ENCODE measurements at places on chromosomes 7 and 10.

DNA sequence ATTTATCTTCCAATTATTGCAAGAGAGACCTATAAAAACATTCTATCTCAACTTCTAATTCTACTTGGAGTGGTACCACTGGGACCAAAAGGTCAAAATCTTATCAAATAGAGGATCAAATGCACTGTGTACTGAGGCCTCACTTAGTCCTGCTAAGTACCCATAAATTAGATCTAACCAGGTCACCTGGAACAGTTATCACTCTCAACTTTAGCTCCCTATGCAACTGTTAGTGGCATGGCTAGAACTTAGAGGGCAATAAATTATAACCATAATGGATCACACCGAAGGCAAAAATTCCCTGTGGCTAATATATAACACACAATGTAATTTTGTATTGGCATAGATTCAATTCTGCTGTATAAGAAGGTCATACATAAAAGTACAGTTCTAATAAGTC is 428.9 kb downstream of the PCDH15 start:
- ATAC-seq = peak; percentile 35

DNA sequence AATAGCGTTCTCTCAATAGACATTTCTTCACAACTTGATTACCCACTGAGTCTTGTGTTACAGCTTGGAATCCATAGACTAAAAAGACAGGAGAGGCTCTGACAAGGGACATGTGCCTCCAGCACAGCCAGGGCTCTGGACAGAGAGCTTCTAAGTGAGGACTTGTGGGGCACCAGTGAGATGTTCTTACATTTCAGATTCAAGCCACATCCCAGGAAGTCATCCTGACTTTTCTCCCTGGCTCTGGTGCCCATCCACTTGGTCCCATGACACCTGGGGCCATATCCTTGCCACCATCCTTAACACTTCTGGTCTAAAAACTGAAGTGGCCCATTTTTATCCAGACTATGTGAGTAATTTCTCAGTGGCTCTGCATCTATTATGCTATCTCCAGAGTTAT is 440.1 kb downstream of the TCERG1L start:
- ATAC-seq = no peak

- ATAC-seq = no peak
These were observed 78.5 kb downstream of the SORBS1 start for GRCh38 chr10:95482501-95483233.

DNA sequence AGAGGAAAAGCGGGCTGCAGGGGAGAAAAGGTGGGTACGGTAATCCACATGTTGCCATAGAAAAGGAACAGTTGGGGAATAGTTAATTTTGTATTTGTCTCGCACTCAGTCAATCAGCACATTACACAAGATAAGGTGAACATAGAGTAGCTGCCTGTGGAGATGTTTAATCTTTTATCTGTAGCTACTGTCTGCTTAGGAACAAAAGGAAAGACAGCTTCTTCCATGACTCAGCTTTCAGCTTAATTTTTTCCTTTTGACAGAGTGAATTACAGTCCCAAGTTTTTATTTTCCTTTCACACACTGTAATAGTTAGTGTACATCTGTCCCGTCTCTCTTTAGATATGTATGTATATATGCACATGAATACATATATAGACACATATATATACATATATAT is 39.3 kb upstream of the PODXL start:
- ATAC-seq = no peak

- ATAC-seq = no peak
These were observed 21.4 kb downstream of the LRRC17 start for GRCh38 chr7:102934239-102934638.

- no peak for ATAC-seq
These were observed 107.2 kb downstream of the VPS41 start for GRCh38 chr7:38801786-38802185.

- ATAC-seq = no peak
These were observed 143.4 kb upstream of the CHST15 start for GRCh38 chr10:124236816-124237215.

DNA sequence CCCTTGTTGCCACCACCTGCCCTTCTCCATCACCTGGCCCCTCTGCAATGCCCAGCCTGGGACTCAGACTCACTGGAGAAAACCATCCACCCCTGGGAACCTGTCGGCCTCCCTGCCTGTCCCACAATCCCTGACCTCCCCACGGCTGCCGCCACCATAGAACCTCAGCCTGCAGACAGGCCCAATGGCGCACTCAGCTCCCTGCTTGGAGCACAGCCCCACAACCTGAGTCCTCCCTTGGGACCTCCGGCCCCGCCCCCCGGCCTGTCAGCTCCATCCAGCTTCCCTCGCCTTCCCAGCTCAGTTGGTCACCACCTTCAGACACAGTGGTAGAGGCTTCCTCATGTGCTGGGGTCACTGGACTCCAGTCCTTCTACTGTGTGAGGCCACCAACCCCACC is 41.1 kb downstream of the PARP12 start:
- ATAC-seq = no peak

GRCh38 chr10:124390471-124391187 is 28.1 kb downstream of the OAT start:
- no peak for ATAC-seq

DNA sequence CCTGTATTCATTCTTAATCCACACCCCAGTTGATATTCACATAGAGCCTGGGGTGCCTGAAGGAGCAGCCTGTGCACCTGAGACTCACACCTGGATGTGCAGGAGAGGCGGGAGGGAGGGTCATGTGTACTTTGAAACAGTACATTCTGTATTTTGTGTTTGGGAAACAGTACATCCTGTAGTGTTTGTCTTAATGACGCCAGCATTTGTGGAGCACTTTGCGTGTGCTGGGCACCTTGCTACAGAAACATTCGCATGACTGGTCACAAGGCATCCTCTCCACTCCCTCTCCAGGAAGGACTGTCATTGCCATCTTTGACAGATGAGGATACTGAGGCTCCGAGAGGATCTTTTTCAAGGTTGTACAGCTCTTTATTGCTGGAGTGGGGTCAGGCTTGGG is 132.1 kb downstream of the TACC2 start:
- ATAC-seq = no peak

GRCh38 chr7:34308595-34308994 is 349.4 kb upstream of the NPSR1 start:
- no peak for ATAC-seq

GRCh38 chr7:158810846-158811245 is 18.5 kb downstream of the ESYT2 start:
- ATAC-seq = no peak

DNA sequence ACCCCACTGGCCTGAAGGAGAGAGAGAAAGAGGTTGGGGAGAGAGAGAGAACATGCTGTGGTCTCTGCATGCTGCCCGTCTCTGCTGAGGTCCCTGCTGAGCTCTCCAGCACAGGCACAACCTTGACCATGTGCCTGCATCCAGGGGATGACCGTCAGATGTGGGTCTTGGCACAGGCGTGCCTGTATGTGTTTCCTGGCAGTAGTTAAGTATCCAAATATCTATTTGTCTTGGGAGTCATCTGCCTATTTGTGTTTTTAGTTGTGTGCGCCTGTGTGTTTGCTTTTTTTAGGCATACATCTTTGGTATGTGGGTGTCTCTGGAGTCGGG is 1.9 kb upstream of the UNC5B start:
- ATAC-seq = no peak

GRCh38 chr7:46960970-46961369 is 620.9 kb downstream of the TNS3 start:
- no peak for ATAC-seq

DNA sequence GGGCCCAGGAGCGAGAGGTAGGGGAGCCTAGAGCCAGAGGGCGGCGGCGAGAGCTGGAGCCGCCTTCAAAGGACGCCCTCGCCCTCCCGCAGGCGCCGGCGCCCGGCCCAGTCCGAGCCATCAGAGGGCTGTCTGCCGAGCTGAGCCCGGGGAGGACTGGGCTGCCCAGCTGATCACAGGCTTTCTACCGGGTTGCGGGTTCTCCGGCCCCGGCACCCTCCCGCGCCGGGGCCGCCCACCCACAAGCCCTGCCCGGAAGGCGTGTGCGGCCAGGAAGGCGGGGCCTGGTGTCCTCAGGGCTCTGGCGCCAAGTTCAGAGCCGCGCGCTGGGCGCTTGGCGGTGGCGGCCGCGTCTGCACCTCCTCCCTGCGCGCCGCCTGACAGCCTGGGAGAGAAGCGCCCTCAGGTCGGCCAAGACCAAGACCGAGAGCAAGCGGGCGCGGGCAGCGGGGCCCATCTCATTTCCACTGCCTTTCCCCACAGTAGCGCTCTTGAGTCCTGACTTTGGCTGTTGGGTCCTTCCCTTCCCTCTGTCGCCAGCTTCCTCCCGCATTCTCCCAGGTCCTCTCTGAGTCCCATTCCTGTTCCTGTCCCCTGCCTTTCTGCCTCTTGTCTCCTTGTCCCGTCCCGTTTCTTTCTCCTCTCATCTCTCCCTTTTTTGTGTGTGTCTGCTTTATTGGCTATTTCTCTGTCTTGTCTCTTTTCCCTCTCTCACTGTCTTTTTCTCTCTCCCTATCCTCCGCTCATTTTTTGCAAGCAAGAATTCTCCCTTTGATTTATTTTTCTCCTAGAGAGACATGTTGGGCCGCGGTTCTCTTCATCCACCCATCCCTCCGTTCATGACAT is 60.6 kb upstream of the MSMB start:
- peak; percentile 96 for ATAC-seq

- ATAC-seq = no peak
These were observed 57.1 kb downstream of the CHRM2 start for GRCh38 chr7:136925556-136925955.

GRCh38 chr10:24951201-24952142 is 934 bp downstream of the PRTFDC1 start:
- peak; percentile 27 for ATAC-seq

DNA sequence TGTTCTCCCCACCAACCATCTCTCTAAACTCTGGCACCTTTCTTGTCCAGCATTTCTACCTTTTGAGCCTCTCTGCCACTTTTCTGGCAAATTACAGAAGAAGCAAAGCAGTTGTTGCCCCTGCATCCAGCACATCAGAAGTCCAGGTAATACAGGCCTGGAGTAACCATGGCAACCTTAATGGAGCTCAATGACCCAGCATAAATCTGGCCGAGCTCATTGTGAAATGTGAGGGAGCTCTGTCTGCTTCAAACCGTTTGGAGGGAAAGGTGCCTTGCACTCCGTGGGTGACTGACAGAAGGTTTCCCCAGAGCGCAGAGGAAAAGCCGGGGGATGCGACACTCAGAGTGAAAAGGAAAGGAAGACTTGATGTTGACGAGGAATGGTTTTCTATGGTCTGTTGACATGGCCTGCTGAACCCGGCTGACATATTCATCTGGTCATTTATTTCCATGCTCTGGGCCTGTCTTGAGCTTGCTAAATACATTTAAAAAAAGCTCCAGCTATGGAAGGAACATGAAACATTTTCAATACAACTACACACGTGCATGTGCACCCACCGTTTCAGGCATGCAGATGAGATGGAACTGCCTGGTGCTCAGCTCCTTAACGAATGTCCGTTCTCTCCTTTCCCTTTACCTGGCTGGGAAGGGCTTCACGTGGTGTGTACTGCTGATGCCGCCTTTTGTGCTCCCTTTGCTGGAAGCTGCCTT is 74.9 kb downstream of the ADRA2A start:
- no peak for ATAC-seq

- ATAC-seq = no peak
These were observed 260.3 kb upstream of the RNF32 start for GRCh38 chr7:156380261-156380660.

- no peak for ATAC-seq
These were observed 432.6 kb downstream of the TNS3 start for GRCh38 chr7:47149208-47149839.

GRCh38 chr7:158828133-158829020 is 932 bp downstream of the ESYT2 start:
- peak; percentile 5 for ATAC-seq

DNA sequence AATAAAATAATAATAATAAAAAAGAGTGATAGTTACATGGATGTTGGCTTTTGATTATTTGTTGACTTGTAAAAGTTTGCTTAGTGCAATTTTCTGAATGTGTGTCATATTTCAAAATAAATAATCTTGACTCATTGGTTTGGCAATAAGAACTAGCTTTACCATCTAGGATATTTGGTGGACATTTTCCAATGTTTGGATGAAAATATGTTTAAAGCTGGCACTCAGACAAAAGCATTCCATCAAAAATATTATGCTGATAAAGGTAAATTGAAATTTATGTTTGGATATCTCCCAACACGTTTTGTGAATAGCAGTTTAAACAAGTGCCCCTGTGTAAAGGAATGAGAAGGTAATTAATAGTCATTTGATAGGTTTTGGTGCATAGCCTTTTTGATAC is 62.5 kb upstream of the KCNMA1 start:
- ATAC-seq = no peak

GRCh38 chr10:131694781-131695495 is 205.9 kb upstream of the PPP2R2D start:
- no peak for ATAC-seq

GRCh38 chr7:158056761-158057160 is 530.9 kb downstream of the PTPRN2 start:
- ATAC-seq = no peak

- no peak for ATAC-seq
These were observed 27.7 kb upstream of the BET1 start for GRCh38 chr7:94031865-94032264.

GRCh38 chr10:45000752-45001380 is at the start of gene ZNF22:
TSS of gene ZNF22 (plus strand) at chr10:45000923. CDS start at chr10:45003369, 2,446 bp downstream.
- ATAC-seq = peak; percentile 83

DNA sequence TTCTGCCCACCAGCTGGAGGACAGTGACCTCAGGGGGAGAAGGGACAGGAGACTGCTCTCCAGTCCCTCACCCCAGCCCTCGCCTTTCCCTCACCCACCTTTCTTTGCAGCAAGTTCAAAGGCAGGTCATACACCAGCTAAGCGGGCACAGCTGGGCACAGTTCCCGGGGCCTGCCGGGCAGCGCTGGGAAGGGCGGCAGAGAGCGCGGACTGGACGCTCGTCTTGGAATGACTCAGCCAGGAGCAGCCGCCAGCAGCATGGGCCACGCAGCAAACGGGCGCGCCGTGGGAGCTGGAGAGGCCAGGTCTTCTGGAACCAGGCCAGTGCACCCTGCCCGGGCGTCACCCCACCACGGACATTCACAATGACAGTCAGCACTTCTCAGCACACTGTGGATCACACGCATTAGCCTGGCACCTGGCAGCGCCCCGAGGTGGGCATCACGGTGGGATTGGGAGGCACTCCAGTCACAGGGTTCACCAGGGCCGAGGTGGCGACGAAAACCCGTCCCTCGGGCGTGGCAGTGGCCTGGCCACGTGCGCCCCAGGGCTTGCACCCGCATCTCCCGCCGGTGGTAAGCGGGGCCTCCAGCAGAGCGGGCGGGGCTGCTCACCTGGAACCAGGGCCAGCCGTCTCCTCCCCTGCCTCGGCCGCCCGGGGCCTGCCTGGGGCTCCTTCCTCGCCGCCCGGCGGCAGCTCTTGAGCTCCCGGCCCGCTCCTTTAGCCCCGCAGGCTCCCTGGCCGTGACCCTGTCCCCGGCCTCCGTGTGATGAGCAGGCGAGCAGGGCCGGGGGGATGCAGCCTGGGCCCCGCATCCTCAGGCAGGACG is 29.0 kb upstream of the WDFY4 start:
- ATAC-seq = peak; percentile 67

GRCh38 chr7:26237035-26237807 is 35.7 kb downstream of the CBX3 start:
- no peak for ATAC-seq

All from motor neuron (in vitro differentiated cells).